ENCODE measurements at places on chromosomes 4 and X.

DNA sequence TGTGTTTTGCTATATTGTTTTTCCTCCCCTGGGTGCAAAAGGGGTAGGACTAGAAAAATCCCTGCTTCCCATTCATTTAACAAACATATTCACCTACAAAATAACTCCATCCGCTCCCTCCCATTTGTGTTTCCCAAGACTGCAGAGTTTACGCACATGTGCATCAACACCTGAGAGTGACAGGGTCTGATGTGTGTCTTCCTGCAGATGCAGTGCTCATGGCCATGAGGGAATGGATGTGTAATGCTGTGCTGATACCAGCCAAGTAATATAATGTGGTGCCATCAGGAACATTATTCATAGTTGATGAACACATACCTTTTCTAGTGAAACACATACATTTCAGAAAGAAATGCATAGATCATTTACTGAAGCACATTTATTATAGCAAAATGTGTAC lies 83.2 kb downstream of the CXXC4 start:
- DNase-seq = no peak

DNA sequence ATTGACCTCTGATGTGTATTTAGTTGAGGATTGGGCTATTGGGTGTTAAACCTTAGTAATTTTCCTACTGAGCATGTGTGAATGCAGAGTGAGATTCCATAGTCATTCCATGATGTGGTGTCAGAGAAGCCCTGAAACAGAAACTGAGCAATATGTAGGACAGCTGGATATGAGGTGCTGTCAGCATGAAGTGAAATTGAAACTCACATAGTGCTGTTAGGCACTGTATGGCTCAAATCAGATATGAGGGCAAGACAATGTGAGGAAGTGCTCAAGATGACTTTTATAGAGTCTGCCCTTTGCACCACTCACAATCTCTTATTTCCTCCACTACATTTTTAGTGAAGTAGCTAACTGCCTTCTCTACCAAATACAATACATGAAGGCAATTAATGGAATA lies 188.3 kb downstream of the SH3BGRL start:
- no peak for DNase-seq

- DNase-seq = no peak
Measured at GRCh38 chr4:8097141-8097541, 61.5 kb downstream of the ABLIM2 start.

DNA sequence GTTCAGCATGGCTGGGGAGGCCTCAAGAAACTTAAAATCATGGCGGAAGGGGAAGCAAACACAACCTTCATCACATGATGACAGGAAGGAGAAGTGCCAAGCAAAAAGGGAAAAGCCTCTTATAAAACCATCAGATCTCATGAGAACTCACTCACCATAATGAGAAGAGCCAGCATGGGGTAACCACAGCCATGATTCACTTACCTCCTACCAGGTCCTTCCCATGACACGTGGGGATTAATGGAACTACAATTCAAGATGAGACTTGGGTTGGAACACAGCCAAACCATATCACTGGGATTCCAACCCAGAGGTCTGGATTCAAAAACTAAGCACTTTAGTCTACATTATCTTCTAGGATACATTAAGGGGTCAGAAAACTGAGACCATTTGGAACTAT lies 609.6 kb upstream of the SPANXN1 start:
- DNase-seq = no peak

- DNase-seq = no peak
Measured at GRCh38 chr4:108045687-108046024, 56.0 kb downstream of the HADH start.

- DNase-seq = no peak
Measured at GRCh38 chr4:183429489-183429888, 14.9 kb upstream of the CDKN2AIP start.
